Fibroblast of skin of right quadriceps (primary cell): ENCODE measurements at places on chromosomes 13 and 19.

DNA sequence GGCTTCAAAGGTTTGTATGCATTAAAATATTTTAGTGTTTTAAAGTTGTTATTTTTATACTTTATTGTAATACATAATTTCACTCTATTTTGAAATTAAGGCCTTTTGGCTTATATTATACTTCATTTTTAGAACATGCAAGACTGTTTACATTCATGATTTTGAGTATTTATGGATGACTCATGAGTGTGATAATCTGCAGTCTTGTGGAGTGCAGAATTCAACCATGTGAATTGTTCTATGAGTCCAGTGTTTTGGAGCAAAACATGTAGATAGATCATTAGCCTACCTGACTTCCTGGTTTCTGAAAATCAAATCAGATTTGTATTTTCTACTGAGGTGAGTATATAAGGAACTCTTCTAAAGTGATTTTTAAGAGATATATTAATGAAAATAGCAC lies 241.8 kb downstream of the PCCA start:
- DNase-seq: peak; percentile 6

DNA sequence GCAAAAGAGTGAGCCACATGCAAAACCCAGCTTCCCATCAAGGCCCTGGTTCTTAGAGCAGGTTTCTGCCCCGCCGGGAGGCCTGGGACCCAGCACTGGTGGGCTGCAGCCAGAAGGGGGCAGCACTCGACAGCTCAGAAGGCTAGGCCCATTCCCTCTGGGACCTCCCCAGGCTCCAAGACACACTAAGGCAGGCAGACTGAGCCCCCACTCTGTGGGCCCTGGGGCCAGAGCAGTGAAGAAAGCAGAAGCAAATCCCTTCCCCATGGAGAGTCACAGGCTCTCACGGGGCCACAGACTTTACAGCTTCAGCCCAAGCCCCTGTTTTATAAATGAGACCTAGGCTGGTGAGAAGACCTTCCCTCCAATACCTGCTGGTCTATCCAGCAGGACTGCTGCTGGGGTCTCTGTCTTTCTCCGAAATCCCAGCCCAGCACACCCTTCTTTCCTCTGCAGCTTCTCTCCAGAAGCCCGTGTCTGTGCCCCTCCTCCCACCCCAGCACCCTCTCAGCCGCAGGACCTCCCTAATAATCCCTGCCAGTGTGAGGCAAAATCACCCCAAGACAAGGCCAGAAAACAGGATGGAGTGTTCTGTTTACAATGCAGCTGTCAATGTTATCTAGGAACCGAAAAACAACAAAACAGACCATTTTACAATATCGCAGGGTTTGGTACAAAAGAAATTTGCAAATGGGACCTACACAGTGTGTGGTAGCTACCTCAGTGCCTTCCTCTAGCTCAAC lies 109.3 kb downstream of the ABCC4 start:
- DNase-seq: peak; percentile 69

DNA sequence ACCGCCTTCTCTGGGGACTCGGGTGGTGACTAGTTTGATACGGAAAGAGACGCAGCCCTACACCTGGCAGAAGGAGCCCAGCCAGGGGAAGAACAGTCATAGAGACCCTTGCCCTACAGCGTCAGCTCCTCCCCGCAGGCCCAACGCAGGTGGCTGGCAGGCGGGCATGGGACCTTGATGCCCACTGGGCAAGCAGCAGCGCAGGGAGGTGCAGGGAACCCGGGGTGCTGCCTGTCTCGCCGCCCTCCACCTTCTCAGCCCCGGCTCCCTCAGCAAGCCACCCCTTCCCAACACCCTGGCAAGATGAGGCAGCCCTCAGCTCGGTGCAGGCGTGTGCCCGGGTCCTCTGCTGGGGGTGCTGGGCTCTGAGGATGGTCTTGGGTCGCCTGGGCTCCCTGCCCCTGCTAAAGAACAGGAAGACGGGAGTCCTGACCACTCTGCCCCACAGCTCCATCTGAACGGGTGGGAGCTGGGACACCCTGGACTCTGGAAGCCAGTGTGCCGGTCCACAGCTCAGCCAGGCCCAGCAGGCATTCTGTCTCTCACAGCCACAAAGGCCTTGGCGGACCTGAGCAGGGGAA lies 9.0 kb downstream of the MIER2 start:
- DNase-seq: no peak

DNA sequence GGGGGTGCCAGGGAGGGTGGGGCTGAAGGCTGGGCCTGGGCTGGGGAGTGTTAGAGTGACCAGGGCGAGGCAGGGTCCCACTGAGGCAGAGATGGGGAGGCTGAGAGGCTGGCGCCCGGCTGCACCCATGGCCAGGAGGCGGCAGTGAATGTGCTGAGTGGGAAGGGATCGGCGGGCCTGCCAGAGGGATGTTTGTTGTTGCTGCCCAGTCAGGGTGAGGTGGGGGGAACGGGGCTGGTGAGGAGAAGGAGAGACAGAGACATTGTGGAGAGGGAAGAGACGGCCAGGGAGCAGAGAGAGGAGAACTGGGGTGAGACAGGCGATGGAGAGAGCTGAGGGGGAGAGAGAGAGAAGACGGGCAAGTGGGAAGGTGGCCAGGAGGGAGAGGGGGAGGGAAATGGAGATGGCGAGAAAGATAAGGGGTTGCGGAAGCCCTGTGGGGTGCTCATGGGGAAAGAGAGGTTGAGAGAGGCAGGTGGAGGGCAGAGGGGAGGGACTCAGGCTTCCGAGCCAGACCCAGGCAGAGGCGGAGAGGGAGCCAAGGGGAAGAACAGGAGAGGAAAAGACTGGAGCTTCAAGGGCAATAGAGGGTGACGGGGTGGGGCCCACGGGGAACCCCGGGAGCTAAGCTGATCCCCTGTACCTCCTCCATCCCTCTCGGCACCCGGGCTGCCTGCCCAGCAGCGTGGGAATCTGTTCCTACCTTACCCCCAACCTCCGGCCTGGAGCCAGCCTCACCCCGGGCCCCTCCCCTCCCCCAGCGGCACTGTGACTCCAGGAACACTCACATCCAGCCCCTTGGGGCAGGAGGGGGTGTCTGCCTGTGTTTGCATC lies 690 bp upstream of the B3GNT8 start:
- no peak for DNase-seq

DNA sequence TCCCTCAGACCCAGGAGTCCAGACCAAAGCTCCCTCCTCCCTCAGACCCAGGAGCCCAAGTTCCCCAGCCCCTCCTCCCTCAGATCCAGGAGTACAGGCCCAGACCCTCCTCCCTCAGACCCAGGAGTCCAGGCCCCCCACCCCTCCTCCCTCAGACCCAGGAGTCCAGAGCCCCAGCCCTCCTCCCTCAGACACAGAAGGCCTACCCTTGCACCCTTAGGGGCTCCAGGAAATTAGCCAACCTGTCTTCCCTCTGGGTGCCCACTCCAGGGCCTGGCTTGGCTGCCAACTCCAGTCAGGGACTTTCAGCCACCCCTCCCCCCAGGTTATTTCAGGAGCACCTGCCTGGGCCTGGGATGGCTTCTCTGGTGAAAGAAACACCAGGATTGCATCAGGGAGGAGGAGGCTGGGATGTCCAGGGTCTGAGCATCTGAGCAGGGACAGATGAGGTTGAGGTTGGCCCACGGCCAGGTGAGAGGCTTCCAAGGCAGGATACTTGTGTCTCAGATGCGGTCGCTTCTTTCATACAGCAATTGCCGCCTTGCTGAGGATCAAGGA lies at the start of gene FGF21:
Gene FGF21, plus strand, starts transcription at position 441 of the 558 bp plus-strand sequence. CDS start 713 bp downstream, outside the sequence.
- DNase-seq: peak; percentile 12

GRCh38 chr19:51600940-51601580 lies 29.1 kb downstream of the SIGLEC5 start:
- DNase-seq: no peak

DNA sequence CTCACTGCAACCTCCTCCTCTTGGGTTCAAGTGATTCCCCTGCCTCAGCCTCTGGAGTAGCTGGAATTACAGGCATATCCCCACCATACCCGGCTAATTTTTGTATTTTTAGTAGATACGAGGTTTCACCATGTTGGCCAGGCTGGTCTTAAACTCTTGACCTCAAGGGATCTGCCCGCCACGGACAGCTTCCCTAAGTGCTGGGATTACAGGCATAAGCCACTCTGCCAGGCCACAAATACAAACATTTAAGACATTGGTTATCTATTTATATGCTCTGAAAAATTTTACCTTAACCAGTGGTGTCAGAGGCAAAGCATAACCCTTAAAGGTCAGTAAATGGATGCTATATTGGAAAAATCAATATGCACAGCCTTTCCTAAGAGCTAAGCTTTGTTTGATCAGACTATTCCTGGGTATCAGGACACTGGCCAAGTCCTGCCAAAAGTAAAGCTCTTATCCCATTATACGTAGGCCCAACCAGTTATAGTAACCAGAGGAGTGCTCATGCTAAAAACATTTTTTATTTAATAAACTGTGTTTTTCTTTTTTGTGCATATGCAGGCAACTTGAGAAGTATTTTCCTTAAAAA lies 56.4 kb upstream of the STARD13 start:
- DNase-seq: no peak
